Left renal cortex interstitium (tissue), 4 donors: ENCODE measurements at places on chromosomes 7 and 10.

- DNase-seq, result no peak
These were observed 177.2 kb downstream of the TAX1BP1 start for GRCh38 chr7:27917119-27917518.

- no peak for DNase-seq
These were observed 7.3 kb upstream of the SLC25A13 start for GRCh38 chr7:96329241-96329640.

- DNase-seq, result no peak
These were observed 71.9 kb downstream of the AOAH start for GRCh38 chr7:36652431-36652830.

GRCh38 chr7:94405506-94405905 lies 10.8 kb downstream of the COL1A2 start:
- no peak for DNase-seq

- no peak for DNase-seq
These were observed 248.5 kb downstream of the BUB3 start for GRCh38 chr10:123402656-123403055.

- DNase-seq, result no peak
These were observed 74.2 kb downstream of the JAZF1 start for GRCh38 chr7:28106321-28106829.

- no peak for DNase-seq
These were observed 1.8 kb downstream of the HNRNPF start for GRCh38 chr10:43407148-43407575.

- DNase-seq, result no peak
These were observed 207.2 kb downstream of the SKAP2 start for GRCh38 chr7:26657206-26657641.

GRCh38 chr10:130463876-130464364 lies 327.7 kb downstream of the GLRX3 start:
- no peak for DNase-seq

DNA sequence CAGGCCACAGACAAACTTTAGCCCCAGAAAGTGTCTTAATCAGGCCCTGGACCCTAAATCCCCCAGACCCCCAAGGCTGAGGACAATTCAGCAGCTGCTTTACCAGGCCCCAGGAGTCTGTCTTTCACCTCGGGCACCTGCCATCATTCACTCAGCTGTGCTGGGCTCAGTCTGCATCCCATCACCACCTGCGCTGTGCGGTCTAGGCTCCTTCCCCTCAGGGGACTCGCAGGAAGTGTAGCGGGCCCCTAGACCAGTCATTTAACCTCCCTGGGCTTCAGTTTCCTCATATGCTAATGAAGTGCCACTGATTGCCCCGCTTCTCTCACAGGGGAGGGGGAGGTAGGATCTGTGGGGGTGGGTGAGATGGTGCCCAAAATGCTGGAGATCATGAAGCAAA lies 76.4 kb upstream of the ZMIZ1 start:
- DNase-seq, result no peak

GRCh38 chr7:66307591-66308215 lies 102.6 kb downstream of the TPST1 start:
- DNase-seq, result no peak

- DNase-seq, result no peak
These were observed 104.7 kb downstream of the SORBS1 start for GRCh38 chr10:95456516-95456915.

GRCh38 chr7:8131694-8132605 lies 130.0 kb downstream of the ICA1 start:
- DNase-seq, result no peak

GRCh38 chr7:4830176-4830575 lies 31.7 kb downstream of the PAPOLB start:
- no peak for DNase-seq
